ENCODE measurements at places on chromosomes 16 and 17.

- no peak for DNase-seq
Observed at GRCh38 chr16:4958510-4959438, 644 bp downstream of the SEC14L5 start.

GRCh38 chr16:4386451-4386805, 14.8 kb downstream of the VASN start:
- no peak for DNase-seq

DNA sequence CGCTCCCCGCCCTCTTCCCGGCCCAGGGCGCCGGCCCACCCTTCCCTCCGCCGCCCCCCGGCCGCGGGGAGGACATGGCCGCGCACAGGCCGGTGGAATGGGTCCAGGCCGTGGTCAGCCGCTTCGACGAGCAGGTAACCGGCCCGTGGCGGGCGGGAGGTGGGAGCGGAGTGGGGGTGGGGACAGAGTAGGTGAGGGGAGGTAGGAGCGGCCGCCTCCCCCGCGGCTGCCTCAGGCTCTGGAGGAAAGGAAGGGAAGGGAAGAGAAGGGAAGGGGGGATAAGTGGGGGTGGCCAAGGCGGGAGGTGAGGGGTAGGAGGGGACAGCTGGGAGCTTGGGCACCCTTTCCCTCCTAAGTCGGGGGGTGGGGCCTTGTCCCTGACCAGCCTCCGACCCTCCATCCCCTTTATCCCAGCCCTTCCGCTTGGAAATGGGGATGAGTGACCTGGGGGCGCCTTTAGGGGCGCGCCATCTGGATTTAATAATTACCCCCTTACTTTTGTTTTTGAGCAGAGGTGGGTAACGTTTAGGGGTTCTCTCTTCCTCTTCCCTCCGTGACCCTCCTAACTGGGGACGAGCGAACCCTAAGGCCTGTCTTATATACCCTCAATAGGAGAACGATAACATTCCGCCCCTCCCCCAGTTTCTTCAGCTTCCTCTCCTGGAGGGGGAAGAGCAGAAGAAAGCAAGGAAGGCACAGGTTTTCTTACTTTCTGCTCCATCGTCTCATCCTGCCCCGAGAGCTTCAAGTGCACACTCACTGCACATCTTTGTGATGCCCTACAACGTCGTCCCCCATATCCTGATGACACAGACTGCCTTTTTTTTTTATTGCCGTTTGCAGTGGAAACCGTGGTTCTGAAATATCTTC, 694 bp downstream of the NF1 start:
- peak; percentile 39 for DNase-seq

- no peak for DNase-seq
Observed at GRCh38 chr16:89981414-89981813, 32.9 kb downstream of the DEF8 start.

- DNase-seq = no peak
Observed at GRCh38 chr16:23206986-23207385, 24.4 kb downstream of the SCNN1G start.

DNA sequence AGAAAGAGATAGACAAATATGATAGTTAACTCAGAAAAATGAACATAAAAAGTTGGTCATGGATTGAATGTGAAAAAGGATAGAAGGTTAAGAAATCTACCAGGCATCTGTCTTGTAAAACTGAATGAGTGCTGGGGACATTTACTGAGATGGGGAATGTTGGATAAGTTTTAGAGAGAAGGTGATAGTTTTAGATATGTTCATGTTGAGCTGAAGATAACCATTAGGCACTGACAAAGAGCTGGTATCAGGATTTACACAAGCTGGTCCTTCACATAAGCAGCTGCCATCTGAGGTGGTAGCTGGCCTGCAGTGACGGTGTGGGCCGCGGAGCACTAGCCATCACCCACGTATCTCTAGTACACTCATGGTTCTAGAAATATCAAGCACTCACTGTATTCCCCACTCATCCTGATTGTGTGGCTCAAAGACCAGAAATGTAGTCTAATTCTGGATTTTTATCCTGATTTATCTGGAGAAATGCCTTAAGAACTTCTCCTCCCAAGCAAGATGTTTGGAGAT, 194.4 kb upstream of the KCNJ16 start:
- no peak for DNase-seq

GRCh38 chr17:45889579-45889978, 4.8 kb upstream of the MAPT start:
- no peak for DNase-seq

DNA sequence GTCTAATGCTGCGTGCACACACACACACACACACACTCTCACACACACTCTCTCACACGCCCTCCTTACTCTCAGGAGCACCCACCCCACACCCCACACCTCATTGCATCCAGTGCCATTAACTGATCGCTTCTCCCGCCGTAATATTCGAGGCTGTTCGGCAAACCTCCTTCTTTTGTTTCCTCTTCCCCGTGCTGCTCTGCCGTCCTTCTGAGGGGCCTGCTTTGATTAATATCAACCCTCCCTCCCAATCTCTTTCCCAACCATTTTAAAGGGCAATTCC, 156.2 kb upstream of the TNRC6C start:
- no peak for DNase-seq

- DNase-seq = peak; percentile 79
Observed at GRCh38 chr17:50904518-50905459, 38.6 kb upstream of the TOB1 start.

DNA sequence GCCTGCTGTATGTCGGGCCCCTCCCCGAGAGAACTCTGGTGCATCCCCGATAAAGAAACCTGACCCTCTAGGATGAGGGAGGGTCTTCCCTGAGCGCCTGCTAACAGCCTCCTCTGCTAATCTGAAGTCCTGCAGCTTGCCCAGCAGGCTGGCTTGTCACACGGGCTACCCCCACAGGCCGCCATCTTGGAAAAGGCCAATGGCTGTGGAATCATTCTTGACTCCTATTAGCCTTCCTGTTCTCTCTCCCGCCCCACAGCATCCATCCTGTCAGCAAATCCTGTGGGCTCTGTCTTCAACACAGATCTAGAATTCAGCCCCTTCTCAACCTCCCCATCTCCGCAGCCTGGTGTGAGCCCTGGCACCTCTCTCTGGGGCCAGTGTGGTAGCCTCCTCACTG, 12.0 kb downstream of the IL4R start:
- DNase-seq = no peak

DNA sequence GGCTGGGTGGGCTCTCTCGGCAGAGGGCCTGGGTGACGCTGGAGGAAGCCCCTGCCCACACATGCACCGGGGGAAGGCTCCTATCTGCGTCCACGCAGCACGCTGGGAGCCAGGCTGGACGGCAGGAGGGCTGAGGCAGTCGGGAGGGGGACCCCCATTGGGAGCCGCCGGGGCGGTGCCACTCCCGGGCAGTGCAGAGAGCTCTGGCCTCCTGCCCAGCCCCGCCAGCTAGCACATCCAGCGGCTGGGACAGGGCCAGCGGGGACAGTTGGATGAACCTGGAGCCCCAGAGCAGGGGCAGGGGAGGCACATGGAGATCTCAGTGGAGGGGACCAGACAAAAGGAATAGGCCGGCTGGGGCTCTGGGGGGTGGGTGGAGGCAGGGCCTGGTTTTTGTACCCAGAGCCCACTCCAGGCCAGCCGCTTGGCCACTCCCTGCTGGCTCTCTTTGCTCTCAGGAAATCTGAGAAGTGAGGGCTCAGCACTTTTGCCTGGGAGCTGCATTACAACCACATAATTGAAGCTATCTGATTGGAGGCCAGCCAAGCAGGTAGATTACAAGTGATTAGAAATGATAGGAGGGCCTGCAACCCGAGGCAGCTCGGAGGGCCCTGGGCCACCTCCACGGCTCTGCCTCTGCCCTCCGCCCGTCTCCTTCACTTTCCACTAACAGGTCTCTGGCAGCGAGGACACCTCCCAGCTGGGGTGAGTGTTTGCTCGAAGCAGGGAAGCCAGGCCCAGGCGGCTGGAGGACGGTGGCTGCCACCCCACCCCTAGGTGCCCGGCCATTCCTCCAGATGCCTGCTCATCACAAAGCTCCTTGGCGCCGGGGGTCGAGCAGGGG, 40.1 kb downstream of the ENGASE start:
- no peak for DNase-seq

DNA sequence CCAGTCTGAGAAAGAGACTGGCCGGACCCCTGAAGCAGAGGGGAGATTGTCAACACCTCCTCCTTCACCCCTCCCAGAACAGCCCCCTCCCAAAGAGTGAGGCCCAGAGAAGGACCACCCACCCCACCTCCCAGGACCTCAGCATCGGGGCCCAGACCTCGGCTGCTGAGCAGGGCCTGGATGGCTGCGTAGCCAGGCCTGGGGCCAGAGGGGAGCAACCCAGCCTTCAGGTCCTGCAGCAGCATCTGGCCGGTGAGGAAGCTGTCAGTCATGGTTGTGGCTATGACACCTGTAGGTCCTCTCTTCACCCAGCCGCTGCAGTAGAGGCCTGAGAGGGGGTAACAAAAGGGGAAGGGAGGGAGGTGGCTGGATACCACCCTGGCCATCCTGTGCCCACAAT, 3.2 kb upstream of the GRIN2C start:
- DNase-seq = no peak

DNA sequence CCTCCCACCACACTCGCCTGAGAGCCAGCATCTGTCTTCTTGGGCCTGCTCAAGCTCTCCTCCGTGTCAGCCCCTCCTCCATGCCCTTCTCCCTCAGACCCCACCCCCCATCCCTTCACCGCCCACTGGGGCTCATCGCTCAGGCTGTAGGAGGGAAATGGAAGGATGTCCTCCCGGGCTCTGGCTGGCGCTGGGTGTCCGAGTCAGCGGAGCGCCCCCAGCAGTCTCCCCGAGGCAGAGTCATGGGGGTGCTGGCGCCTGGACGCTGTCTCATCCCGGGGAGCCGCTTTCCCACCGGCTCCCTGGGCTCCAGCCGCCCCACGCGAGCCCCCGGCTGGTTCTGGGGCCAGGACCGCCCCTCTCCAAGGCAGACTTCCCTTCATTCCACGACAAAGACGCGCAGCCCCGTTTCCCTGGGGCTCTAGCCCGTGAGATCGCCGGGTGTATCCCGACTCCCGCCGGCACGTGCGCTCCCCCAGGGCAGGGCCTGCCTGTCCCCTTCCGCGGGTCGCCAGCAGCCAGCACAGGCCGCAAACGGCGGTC, 428 bp upstream of the ANTKMT start:
- DNase-seq = peak; percentile 75

- DNase-seq = no peak
Observed at GRCh38 chr16:65114527-65114926, 7.3 kb downstream of the CDH11 start.

GRCh38 chr17:50076221-50076590, 18.9 kb upstream of the PDK2 start:
- DNase-seq = no peak

GRCh38 chr16:4513086-4513860, 25.3 kb downstream of the CDIP1 start:
- DNase-seq = no peak

GRCh38 chr17:60240290-60240689, 90.5 kb downstream of the CA4 start:
- no peak for DNase-seq

- DNase-seq = peak; percentile 37
Observed at GRCh38 chr17:35312790-35313711, 60.4 kb downstream of the SLFN11 start.

DNA sequence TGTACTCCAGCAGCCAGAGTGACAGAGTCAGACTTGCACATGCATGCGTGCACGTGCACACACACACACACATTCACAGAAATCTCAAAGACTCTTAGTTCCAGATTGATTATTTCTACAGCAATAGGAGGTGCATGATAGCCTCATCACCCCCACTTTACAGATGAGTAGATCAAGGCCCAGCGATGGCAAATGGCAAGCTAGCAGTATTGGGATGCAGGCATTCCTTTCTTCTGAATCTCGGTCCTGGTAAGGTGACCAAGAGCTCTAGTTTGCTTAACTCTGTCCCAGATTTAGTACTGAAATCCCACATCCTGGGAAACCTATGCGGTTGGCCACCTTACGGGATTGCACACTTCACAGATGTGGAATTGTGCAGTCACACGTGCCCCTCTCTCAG, 38.6 kb downstream of the ITGAM start:
- DNase-seq = no peak

GRCh38 chr16:4787068-4787467, 1.1 kb downstream of the SEPTIN12 start:
- no peak for DNase-seq

DNA sequence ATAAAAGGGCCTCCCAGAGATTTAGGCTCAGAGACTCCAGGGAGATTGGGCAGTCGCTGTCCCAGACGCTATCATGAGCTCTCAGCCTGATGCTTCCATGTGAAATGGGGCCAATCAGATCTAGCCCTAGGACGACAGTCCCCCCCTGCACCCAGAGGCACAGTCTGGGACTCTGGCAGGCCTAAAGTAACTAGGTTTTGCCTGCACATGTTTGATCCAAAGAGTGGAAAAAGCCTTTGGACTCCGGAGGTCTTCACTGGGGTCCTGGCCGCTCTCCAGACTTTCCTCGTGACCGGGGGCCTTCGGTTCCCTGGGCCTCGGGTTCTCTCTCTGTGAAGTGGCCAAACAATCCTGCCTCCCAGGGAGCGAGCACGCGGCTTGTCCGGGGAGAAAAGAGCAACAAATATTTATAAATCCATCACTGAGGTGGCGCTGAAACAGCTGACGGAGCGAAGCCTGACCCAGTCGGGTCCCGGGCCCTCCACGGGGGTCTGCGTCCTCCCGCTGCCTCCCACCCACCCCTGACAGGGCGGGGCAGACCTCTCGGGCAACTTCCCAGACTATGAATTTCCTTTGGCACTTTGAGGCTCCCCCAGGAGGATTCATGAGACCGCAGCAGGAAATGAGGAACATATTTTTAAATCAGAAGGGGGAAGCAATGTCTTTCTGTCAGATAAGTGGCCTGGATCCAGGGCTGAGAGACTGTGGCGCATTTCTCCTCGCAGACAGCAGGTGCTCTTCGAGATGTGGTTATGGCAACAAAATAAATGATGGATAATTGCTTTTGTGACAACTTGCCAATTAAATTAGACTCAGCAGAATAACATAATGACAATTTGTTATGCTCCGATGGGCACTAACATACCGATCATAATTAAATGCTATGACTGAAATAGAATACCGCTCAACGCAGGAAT, 38.9 kb downstream of the MRPS23 start:
- peak; percentile 43 for DNase-seq

DNA sequence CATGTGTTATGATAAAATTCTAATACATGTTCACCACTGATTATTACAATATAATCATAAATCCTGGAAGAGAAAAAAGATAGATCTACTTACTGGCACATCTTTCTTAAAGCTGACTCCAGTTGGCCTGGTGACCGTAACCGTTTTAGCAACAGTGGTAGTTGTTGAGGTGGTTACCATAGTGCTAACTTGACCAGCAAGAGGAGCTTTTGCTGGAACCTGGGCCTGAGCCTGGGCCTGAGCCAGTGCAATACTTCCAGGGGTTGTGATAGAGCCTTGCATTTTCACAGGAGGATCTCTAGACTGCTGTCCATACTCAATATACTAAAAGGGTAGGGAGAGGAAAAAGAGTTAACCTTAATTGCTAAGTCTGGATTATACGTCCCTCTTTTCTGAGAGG, 36.2 kb downstream of the SETD6 start:
- no peak for DNase-seq

- peak; percentile 21 for DNase-seq
Observed at GRCh38 chr17:18319604-18320256, 4.6 kb downstream of the SMCR8 start.

GRCh38 chr17:81395600-81396277, 482 bp downstream of the BAHCC1 start:
- no peak for DNase-seq

- DNase-seq = no peak
Observed at GRCh38 chr17:40278414-40278813, 9.3 kb upstream of the CDC6 start.
